HCEC 1CT (cell line): ENCODE measurements at places on chromosomes 11 and 22.
A peak's percentile ranks its signal among the peaks of the same experiment; 100 is the strongest.

GRCh38 chr22:26054841-26055605 is 114.2 kb upstream of the SEZ6L start:
- DNase-seq = no peak

- peak; percentile 45 for DNase-seq
Measured at GRCh38 chr11:61149624-61150615, 11.3 kb downstream of the VPS37C start.

- no peak for DNase-seq
Measured at GRCh38 chr11:4607096-4607495, 935 bp downstream of the TRIM68 start.

DNA sequence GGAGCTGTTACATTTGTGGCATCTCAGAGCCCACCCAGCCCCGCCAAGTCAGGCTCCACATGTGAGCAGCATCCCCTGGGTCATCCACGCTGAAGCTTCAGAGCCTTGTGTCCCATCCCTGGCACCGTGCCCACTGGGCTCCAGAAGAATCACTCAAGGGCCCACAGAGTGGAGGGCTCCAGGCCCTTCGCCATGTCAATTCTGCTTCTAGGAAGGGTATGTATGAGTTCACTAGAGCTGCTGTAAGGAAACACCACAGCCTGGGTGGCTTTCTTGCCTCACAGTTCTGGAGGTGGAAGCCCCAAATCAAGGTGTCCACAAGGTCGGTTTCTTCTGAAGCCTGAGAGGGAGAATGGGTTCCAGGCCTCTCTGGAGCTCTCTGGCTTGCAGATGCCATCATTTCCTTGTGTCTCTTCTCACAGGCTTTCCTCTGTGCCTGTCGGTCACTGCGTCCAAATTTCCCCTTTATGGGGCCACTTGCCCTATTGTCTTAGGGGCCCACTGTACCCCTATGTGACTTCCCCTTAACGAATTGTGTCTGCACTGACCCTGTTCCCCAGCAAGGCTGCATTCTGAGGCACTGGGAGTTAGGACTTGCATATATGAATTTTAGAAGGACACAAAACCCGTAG is 1476.0 kb downstream of the TBC1D22A start:
- DNase-seq = no peak

DNA sequence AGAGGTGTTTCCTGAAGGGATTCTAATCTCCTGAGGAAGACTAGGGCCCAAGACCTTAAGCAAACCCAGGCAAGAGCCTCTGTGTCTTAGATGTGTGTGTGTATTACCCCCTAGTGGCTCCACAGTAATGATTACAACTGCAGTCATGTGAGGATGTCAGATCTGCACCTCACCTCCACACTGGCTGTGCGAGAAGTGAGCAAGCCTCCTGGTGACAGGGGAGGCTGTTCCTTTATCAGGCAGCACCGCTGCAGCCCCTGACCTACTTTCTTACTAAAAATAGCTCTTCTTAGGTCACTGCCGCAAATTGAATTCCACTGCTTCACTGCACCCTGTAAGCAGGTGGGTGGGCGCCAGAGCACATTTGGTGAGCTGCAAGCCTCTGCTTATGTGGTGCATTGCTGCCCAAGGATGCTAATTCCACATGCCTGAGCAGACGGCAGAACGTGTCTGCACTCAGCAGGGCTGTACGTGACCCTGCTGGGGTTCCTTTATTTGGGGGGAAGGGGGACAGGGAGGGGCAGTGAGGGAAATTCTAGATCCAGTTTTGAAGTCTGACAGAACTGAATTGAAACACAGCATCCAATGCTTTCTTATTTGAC is 112.4 kb downstream of the KCNC1 start:
- peak; percentile 60 for DNase-seq

DNA sequence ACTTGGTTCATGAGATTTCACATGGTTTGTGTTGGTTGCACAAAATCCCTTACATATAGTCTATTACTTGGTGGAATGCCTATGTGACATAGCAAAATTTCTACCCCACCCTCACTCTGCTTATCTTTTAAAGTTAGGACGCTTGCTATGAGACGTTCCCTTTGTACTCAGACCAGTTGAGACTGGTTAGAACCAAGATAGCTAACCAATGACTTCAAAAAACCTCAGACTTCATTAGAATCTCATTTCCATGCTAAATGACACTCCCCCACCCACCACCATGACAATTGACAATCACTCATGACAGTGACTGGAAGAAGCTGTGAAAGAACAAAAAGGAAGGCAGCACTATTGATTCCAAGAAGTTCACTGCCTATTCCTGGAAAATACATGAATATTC is 313.6 kb downstream of the ETS1 start:
- DNase-seq = no peak

- DNase-seq = no peak
Measured at GRCh38 chr22:32733196-32733768, 68.2 kb upstream of the TIMP3 start.
